ENCODE measurements at places on chromosomes 1 and 21.

- no peak for DNase-seq
These were observed 28.5 kb downstream of the HUNK start for GRCh38 chr21:31901315-31901714.

DNA sequence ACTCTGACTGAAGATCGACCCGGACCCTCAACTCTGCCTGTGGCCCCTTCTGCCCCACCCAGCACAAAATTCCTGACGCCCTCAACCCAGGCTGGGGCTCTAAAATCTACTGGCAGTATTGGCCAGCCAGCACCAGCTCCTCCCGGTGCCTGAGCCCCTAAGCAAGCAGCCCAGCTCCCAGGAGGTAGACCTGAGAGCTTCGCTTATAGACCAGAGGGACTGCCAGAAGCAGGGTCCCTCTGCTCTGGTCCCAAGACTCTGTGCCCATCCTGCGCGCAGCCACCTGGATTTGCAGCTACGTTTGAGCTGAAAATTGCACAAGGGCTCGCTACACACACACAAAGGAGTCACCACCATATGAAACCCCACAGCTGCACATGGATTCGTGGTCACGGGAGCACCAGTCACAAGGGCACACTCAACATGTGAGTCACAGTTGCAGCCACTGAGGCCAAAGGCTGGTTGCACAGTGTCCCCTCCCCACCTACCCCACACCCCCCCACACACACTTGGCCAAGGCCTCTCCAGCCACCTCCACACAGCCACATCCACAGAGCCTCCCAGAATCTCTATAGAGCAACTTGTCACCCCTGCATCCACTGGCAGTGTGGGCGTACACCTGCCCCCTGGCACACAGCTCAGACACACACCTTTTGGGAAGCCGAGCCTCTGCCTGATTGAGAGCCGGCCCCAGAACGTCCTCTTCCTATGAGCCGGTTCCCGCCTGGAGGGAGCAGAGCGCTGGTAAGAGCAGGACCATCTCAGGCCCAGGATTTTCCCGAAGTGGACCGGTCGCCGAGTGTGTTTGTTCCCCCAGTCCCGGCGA is 1.1 kb upstream of the DMBX1 start:
- DNase-seq = no peak

DNA sequence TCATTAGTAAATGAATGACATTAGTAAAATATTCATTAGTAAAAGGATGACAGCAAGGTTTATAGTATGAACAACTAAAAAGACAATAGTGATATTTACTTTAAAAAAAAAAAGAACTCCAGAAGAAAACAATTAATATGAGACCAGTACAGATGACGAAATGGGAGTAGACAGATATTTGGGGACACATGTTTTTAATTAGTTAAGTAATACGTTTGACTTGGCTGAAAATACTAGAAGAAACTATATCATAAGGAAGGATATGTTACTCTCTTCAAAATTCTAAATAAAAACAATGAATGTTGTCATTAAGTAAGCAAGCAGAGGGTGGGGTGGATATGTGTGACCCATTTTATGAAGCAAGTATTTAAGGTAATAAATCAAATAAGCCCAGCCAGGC is 61.9 kb downstream of the GPATCH2 start:
- no peak for DNase-seq

DNA sequence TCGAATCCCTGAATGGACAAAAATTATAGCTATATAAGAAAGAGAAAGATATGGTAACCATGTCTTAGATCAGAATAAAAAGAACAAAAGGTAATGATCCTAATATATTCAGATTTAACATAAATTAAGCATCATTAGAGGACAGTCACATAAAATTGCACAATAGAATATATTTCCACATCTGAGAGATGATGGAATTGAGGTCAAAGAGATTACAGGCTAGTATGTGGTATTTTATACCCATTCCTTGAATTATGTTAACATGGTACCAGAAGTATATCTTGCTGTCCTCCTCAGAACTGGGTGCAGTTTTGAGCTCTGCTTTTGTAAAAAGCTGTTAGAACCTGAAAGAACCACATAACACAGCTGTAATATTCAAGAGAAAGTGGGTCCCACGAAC is 245.6 kb upstream of the HOOK1 start:
- no peak for DNase-seq
